HEK293T (cell line): ENCODE measurements at places on chromosomes 16 and 17.

GRCh38 chr17:2283302-2283701 is 20.3 kb downstream of the SMG6 start:
- no peak for DNase-seq

- DNase-seq, result no peak
Measured at GRCh38 chr17:35679007-35679682, 52.3 kb upstream of the RASL10B start.

DNA sequence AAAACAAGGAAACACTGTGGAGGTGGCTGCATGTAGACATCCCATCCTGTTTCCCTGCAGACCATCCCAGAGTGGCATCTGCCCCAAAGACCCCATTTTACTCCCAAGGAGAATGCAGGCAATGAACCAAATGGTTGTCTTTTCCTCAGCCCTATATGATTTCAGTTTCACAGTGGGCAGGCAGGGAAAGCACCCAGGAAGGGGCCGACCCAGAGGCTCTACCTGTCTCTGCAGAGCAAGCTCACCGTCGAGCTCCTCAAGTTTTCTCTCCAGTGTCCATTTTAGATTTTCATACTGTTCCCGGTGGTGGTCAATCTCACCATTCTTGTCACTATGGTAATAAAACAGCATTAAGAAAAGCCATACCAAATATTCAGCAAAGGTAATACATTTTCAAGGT is 14.6 kb downstream of the CCDC57 start:
- DNase-seq, result no peak

DNA sequence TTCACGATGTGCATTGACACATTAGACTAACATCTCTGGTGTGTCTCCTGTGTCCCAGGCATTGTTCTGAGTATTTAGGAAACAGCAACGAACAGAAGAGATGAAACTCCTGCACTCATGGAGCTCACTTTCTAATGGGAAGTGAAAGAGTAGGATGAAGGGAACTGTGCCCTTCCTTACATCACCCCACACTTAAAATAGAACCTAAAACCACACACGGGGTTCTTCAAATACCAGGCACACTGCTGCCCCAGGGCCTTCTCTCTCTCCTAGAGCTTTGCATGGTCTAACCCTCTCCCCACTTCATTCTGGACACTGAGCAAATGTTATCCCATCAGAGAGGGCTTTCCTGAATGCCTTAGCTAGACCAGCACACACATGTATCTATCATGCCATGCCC is 33.7 kb downstream of the TRIM25 start:
- DNase-seq, result no peak

DNA sequence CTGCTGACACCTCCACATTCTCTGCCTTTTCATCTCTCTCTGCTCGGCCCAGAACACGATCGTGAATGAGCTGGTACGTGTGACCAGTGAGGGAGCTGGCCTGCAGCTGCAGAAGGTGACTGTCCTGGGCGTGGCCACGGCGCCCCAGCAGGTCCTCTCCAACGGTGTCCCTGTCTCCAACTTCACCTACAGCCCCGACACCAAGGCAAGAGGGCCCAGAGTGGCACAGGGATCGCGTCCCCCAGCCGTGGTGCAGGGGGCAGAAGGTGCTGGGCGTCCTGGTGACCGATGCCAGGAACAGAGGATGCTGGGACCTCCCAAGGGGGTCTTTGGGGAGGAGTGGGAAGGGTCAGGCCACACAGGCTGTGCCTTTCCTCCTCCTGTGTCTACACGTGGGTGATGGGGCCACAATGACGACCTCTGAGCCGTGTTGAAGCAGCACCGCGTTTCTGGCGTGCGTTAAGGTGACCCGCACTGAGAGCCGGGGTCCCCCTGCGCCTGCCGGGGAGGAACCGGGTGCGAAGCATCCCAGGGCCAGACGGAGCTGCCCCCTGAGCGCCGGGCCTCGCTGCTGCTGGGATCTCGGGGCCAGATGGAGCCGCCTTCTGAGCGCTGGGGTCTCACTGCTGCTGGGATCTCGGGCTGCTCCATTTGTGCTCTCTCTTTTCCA is 17.4 kb downstream of the GAA start:
- DNase-seq, result no peak

GRCh38 chr17:18122990-18123753 is 14.6 kb downstream of the MYO15A start:
- no peak for DNase-seq

DNA sequence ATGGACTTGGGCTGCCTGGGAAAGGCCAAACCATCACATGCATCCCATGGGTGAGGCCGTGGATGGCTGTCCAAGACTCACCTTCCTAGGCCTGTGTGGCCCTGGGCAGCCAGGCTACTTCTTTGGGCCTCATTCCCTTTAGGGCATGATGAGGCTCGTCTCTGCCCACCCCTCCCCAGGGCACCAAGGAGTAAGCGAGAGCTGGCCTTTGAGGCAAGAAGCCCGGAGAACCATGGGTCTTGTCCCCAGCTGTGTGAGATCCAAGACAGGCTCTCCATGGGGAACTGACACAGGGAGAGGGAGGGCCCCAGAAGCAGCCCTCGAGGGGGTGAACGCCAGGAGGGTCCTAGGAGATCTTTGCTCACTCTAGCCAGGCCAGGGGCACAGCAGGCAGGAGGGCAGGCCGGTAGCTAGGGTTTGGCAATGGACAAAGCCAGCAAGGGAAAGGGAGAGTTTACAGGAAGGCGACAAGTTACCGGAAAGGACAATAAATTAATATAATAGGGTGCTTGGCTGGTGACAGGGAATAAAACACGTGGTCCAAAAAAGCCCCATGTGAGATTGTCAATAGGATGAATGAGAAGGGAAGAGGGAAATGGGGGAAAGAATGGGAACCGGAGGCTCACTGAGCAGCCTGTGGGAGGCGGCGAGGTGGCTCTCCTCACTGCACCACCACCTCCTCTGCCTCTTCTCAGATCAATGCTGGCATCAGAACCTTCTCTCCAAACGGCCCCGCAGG is 119.1 kb downstream of the SDK2 start:
- no peak for DNase-seq

DNA sequence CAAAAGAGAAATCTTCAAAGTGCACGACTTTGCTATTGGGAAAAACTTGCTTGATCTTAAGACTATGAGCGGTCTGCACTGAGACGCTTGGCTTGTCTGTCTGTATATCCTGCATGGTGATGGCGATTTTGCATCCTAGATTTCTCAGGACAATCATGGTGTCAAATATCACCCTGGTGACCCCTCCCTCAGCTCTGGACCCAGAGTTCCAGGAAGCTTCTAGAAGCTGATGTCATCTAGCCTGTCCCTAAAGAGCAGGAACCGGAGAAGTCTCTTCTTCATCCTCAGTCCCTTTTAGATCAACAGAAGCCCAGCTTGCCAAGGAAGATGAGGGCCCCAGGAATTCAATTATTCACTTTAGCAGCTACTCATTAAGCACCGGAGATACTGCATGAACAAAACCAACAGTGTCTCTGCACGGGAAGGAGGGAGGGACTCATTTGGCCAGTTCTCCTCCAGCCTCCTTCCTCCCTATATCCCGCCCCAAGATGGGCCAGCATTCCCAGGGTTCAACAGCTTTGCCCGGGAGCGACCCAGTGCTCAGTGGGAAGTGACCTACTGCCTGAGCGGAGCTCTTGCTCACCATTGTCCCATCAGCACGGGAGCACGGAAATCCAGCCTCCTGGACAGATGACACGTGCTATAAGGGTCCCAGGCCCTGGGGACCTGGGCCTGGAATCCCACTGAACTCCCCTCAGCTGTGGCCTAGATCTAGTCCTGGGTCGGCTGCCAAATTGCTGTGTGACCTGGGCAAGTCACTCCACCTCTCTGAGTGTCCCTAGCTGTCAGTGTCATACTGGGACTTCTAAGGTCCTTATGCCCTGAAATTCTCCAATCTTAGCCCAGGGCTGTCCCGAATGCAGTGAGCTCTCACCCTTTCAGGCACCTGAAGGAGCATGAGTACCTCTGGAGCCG is 3.8 kb downstream of the EMP2 start:
- DNase-seq, result no peak

DNA sequence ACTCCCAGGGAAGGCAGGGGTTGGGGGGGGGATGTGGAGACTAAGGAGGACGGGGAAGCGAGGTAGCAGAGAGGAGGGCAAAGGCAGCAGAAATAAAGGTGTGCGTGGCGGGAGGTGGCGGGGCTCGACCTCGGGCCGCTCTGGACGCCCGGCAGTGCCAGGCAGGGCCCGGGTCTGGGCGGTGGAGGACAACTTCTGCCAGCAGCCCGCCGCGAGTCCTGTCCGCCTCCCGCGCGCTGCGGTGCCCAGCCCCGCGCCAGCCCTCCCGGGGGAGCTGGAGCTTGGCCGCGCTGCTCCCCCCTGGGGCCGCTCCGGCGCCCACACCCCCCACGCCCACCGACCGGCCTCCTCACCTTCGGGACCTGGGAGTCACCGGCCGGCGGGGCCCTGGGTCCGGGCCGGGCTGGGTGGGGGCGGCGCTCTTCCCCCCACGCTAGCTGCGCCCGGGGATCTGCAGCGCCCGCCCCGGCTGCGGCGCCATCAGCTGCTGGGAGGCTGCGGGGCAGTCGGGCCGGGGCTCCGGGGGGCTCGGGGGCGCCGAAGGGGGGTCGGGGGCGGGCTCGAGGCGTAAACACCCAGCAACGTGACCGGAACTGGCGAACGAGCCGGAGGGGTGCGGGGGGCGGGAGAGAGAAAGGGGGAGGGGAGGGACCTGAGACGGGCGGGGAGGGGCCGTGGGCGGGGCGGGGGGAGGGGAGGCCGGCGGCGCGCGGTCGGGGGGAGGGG is at the start of gene CCDC92B:
Gene CCDC92B, minus strand, starts transcription at position 595 of the 726 bp plus-strand sequence. CDS start 14,507 bp downstream, outside the sequence.
- peak; percentile 33 for DNase-seq

DNA sequence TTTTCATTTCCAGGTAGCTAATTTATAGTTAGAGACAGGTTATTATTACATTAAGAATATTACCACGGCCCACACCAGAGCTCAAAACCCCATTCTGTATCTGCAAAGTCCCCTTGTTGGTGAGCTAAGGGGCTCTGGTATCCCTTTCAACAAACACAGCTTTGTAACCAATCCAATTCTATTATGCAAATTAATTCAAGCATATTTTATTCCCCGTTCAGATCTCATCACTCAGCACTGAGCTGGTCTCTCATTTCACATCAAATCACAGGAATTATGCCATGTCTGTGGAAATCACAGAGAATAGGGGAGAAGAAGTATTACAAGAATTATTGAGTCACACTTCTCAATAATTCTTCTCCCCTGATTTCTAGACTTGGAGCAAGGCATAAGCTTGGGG is 111.7 kb downstream of the CDH11 start:
- DNase-seq, result no peak

DNA sequence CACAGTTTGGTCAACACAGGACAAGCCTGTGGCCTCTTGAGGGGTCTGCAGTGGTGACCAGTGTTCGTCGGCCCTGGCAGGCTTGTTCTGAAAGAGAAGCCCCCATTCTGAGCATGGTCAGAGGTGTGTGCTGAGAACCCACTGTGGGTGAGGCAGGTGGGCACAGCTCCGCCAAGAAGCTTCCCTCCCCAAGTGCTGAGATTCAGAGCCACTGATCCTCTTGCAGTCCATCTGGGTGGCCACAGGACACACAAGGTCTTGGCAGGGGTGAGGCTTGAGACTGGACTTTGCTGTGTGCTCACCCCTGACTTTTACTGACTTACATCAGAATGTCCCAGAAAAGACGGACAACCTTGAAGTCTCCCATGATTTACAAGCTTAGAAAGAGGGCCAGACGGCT is 18.7 kb downstream of the MPRIP start:
- DNase-seq, result no peak

DNA sequence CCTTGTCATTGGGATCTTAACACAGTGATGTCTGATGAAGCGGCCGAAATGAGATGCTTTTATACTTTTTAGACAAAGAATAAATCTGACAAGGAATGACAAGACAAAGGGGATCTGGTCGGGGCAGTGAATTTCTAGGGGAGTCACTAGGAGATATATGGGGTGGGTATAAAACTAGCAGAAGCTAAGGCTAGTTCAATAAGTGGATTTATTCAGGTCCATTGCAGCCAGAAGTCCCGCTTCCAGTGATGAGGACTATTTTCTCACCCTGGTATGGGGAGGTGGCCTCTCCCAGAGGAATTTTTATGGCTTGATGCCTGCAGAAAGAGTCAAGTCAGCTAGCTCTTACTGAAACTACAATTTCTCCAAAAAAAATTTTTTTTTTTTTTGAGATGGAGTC is 23.9 kb downstream of the SLC38A8 start:
- no peak for DNase-seq

DNA sequence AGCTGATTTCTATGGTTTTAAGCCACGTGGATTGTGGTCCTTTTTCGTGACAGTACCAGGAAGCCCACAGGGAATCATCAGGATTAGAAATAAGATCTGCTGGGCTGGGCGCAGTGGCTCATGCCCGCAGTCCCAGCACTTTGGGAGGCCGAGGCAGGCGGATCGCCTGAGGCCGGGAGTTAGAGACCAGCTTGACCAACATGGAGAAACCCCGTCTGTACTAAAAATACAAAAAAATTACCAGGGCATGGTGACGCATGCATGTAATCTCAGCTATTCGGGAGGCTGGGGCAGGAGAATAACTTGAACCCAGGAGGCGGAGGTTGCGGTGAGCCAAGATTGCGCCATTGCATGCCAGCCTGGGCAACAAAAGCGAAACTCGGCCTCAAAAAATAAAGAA is 6.5 kb downstream of the NMRAL1 start:
- no peak for DNase-seq

DNA sequence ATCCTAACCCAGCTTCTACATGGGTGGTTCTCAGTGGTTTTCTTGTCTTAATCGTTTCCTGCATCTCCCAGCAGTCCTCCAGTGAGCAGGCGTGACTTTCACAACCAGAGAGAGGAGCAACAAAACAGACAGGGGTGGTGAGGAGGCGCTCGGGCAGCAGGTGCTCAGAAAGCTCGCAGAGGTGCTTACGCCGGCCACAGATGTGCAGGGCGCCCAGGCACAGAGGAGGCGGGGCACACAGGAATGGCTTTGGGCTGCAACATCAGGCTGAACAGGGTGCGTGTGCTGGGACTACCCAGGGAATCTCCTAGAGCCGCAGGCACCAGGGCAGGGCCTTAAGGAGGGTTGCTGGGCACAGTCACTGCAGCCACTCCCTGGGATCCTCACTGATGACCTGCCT is 32.6 kb downstream of the KLHDC4 start:
- no peak for DNase-seq
